ENCODE measurements at places on chromosomes 11 and 22.
A peak's percentile ranks its signal among the peaks of the same experiment; 100 is the strongest.

GRCh38 chr11:20162824-20163782, 2.8 kb upstream of the DBX1 start:
- peak; percentile 16 for DNase-seq

DNA sequence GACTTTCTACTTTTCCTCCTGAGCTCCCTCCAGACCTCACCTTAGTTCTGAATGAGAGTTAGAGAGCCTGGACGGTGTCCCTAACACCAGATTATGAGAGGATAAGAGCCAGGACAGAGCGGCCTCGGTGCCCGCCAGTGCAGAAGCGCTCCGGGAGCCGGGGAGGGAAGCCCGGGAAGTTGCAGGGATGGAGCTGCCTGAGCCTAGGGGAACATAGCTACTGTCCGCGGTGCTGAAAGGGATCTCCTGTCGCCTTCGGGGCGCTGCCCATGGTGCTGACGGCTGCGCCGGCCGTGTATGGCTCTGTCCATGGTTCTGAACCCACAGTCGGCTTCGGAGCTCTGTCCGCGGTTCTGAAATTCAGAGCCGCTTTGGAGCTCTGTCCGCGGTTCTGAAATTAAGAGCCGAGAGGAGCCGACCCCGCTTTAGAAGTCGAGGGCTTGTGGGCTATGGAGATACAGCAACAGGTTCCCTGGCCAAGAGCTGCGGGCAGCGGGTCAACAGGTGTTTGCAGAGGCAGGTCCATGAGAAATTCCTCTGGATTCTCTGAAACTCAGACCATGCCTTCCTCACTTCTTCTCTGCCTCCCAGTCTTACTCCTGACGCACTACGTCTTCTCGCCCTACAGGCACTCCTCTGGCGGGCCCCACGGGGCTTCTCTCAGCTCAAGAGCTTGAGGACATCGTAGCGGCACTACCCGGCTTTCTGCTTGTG, 814 bp downstream of the NPAS4 start:
- DNase-seq, result peak; percentile 91

DNA sequence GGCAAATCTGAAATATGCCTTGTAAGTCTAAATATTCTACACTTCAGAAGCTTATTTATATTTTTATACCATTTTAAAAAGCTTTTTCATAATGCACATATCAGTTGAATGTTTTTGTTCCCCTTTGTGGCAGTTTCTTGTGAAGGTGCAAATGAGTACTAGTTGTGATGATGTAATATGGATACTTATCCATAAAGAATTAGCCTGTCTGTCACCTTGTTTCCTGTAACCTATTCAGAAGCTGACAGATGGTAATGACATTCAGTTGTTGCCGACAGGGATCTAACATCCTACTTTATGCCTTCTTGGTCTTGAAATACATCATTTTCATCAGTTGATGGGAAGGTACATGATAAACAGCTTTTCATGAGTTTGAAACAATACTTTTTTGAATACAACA, 2.9 kb downstream of the QSER1 start:
- no peak for DNase-seq

GRCh38 chr11:93906486-93906885, 56.1 kb upstream of the VSTM5 start:
- peak; percentile 76 for DNase-seq

DNA sequence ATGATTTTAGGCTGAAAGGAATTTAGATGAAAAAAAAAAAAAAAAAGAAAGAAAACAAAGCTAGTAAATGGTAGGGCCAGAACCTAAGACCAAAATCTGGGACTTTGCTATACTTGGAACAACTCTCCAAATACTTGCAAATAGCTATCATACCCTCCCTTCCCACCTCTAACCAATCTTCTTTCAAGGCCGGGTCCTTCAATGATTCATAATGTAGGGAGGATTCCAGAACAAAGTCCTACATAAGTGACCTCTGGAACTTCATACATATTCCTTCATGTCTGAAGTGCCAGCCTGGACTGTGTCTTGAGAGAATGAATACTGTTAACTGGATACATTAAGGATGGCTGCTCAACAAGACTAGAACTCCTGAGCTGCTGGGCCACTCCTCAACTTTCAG, 9.9 kb downstream of the STK33 start:
- DNase-seq, result peak; percentile 55

DNA sequence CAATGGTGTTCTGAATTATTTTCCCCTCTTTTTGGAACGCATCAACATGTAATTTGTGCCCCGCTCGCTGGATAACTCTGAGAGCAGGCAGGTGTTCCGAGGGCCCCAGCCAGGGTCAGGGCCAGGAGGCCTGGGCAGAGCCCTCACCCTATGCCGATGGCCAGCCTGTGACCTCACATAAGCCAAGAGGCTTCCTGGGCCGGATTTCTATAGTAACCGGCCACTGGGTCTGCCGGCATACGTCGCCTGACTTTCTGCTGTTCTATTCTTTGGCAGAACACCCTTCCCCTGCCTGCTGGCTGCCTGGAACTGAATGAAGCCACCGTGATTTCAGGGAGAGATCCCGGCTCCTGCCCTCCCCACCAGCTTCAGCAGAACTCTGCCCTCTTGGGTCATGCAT, 375.2 kb downstream of the SHANK2 start:
- DNase-seq, result no peak

- DNase-seq, result no peak
Measured at GRCh38 chr11:45471266-45471665, 185.1 kb upstream of the SYT13 start.

DNA sequence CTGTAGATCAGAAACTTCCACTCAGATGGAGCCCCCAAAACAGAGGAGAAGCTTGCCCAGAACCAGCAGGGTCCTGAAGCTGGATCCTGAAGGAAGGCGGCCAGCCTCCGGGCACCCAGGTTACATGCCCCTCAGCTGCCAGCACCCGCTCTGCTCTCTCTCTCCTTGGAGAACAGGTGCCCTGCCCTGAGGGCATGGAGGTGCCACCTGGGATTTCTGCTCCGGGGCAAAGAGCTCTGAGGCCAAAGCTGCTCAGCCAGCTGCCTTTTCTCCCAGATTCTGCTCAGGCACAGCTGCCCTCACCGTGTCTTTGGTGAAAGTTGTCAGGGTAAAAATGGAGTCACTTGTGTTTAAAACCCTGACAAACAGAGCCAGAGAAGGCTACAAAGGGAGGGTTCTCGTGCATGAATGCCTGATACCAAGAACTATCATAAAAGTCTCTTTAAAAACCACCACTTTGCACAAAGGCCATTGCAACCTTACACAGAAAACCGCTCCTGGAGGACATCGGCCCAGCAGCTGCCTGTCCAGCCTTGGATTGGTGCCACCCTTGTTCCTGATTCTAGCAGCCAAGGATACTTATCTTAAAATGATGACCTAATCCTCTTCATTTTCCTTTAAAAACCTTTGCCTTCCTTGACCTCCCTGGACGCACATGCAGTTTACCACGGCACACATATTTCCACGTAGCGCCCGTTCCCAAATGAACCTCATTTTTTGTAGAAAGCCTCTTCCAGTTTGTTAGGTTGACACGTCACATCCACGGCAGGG, 140.0 kb downstream of the CACNA1I start:
- no peak for DNase-seq

- DNase-seq, result peak; percentile 12
Measured at GRCh38 chr11:108551651-108552462, 41.7 kb downstream of the EXPH5 start.

GRCh38 chr11:122020902-122021301, 95.1 kb downstream of the BLID start:
- DNase-seq, result peak; percentile 51

- no peak for DNase-seq
Measured at GRCh38 chr11:57477507-57478189, 17.3 kb downstream of the RTN4RL2 start.

DNA sequence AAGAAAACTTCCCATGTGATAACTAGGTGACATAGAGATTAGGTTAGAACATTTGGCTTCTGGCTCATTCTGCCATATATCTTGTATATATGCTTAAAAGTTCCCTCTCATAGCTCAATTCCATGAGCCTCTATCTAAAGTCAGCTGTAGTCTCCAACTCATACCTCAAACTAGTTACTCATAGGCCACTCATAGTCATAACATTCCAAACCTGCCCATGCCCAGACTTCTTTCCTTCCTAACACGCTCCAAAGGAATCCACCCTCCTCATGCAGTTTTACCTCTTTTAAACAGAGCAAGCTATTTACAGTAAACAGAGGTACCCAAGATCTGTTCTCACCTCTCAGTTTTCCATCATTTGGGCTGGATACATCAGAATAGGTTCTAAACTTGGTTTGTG, 39.4 kb downstream of the GLYATL2 start:
- DNase-seq, result no peak

DNA sequence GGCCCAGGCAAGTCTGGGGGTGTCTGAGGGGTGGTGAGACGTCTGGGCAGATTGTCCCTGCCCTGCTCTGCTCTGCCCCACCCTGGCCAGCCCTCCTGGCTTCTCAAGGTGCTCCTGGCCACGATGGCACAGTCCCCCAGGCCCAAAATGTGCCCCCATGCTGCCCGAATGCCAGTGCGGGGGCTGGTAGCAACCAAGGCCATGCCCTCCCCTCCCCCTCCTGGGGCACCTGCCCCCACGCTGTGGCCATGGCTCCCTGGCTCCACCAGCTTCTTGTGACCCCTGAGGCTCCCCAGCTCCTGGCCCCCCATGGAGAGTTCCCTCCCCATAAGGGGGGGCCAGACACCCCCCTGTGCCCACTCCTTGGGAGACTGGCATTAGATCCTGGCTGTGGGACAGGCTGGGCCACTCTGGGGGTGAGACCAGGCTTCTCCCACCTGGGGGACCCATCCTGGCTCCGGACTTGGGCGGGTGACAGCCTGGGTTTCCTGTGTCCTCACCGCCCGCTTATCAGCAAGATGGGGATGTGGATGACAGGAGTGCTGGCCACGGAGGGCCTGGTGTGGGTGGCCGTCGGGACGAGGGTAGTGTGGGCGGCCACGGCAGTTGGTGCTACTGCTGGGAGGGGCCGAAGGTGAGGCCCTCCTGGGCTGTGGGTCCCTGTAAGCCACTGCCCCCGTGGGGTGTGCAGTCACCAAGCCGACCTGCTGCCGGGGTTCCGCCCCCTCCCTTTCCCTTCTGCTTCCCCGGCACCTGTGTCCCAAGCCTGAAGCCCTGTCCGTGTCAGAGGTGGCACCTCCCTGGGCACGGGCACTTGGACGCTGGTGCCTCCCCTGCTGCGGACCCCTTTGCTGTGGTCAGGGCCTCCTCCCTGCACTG, 15.9 kb upstream of the MUC6 start:
- DNase-seq, result no peak

DNA sequence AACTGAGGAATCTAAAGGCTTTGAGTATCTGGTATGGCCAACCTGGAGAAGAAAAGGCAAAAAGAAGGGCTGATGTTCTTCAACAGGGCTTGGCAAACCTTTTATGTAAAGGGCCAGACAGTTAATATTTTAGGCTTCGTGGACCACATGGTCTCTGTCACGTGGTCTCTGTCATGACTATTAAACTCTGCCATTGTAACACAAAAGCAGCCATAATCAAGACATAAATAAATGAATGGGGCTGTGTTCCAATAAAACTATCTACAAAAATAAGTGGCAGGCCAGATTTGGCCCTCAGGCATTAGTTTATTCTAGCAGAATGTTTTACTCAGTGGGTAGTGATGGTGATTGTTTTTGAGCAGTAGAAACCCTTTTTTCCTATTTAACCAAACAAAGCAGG, 483 bp upstream of the ACCSL start:
- DNase-seq, result no peak

GRCh38 chr11:645536-645935, 8.5 kb downstream of the DRD4 start:
- DNase-seq, result no peak

DNA sequence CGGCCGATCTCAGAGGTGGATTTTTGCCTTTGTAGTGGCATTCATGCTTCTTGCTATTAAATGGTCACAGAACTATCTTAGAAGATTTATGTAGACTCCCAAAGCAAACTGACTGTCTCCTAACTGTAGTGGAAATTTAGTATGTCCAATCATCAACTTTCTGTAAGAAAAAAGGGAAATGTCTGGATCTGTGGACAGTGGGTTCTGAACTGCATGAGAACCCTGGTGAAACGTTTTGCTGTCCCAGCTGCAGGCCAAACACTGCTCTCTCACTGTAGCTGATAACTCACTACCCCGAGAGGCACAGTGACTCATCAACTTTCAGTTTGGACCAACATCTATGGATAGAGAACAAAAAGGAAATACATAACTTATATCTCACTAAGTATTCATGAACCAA, 387.1 kb downstream of the SOX6 start:
- peak; percentile 82 for DNase-seq

- no peak for DNase-seq
Measured at GRCh38 chr11:106879029-106879428, 139.2 kb downstream of the GUCY1A2 start.

GRCh38 chr11:109229682-109230081, 192.3 kb upstream of the C11orf87 start:
- peak; percentile 25 for DNase-seq

DNA sequence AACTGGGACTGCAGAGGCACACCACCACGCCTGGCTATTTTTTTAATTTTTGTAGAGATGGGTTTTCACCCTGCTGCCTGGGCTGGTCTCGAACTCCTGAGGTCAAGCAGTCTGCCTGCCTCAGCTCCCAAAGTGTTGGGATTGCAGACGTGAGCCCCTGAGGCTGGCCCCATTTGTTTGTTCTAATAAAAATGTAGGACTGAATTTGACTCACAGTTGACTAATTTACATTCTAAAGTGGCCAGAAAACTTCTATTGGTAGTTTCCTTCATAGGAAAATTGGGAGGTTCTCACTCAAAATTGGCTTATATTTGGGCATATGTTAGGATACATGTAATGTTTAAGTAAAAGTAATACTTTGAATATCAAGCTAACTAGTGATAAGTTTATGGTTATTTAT, 35.0 kb downstream of the PPFIA1 start:
- no peak for DNase-seq

- peak; percentile 11 for DNase-seq
Measured at GRCh38 chr11:72951193-72951592, 137.0 kb downstream of the ATG16L2 start.

- DNase-seq, result no peak
Measured at GRCh38 chr11:1479678-1480118, 6.9 kb downstream of the MOB2 start.

Measured in fibroblast of skin of scalp (primary cell).